Naive thymus-derived CD8-positive, alpha-beta T cell (primary cell): ENCODE measurements at places on chromosomes 5 and 9. TPM values are rescaled to one million over a fixed set of nuclear protein-coding genes. Genes with fewer than 3 reads are reported as not detected.
A peak's percentile ranks its signal among the peaks of the same experiment; 100 is the strongest.

The NR5A1 gene
- total RNA-seq = not detected

The MEIKIN gene
- 2.8 TPM for total RNA-seq

The GCNT1 gene
- total RNA-seq = 3.4 TPM

The HK3 gene
- total RNA-seq = 0.52 TPM

The CTSV gene
- not detected for total RNA-seq

The LIFR gene
- total RNA-seq = not detected

The GRM6 gene
- not detected for total RNA-seq

The CDKN2A gene
- total RNA-seq = 0.60 TPM

The PAPPA gene
- not detected for total RNA-seq

DNA sequence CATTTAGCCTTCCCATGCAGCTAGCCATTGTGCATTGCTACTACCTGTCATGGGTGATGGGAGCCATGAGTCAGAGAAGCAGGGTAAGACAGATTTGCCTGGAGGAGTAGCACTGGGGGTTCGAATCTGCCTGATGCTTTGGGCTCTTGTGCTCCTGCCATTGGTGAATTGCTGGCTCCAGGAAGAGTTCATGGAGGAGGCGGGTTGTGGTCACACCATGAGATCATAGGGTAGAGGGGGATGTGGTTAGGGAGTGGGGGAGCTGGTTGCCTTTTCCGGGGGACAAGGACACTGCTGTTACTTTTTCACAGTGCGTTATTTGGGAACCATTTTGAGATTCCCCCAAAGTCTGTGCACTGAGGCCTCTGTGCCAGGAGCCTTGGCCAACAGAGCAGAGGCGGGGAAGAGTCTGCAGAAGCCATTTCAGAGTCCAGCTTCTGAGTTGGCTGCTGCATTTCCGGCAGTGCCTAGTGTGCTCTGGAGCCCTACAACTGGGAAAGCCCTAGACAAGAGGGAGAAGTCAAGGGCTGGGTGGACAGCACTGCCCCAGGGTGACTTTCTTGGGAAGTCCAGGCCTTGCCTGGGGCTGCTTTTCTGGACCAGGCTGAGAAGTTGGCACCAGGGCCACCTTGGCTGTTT, 6.2 kb downstream of the ANGPTL2 start:
- DNase-seq = no peak

- no peak for DNase-seq
These were observed 132.2 kb upstream of the TARS1 start for GRCh38 chr5:33308586-33308985.

DNA sequence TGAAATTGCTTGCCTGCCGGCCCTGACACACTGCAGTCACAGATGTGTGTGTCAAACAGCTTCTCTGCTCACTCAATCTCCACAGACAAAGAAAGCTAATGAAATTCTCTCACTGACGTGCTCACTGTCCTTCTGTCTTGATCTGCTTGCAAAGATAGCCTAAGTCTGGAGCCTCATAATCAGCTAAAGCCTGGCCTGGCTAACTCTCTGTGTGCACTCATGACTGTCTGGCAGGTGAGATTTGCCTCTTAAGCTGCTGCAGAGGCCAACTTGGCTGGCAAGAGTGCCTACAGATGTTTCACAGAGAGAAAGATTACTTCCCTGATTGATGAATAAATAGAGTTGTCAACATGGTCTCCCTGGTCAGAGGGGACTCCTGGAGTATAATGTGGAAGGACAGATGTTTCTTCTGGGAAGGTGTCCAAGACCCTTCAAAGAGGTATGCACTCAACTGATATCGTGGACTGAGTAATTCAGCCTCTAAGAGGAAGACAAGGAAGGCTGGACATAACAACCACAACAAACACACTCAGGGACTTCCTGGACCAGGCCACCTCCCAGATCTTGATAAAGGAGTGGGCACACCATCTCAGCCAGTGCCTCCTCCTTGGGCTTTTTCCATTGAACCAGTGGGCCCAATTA, 362.0 kb downstream of the SPOCK1 start:
- no peak for DNase-seq

DNA sequence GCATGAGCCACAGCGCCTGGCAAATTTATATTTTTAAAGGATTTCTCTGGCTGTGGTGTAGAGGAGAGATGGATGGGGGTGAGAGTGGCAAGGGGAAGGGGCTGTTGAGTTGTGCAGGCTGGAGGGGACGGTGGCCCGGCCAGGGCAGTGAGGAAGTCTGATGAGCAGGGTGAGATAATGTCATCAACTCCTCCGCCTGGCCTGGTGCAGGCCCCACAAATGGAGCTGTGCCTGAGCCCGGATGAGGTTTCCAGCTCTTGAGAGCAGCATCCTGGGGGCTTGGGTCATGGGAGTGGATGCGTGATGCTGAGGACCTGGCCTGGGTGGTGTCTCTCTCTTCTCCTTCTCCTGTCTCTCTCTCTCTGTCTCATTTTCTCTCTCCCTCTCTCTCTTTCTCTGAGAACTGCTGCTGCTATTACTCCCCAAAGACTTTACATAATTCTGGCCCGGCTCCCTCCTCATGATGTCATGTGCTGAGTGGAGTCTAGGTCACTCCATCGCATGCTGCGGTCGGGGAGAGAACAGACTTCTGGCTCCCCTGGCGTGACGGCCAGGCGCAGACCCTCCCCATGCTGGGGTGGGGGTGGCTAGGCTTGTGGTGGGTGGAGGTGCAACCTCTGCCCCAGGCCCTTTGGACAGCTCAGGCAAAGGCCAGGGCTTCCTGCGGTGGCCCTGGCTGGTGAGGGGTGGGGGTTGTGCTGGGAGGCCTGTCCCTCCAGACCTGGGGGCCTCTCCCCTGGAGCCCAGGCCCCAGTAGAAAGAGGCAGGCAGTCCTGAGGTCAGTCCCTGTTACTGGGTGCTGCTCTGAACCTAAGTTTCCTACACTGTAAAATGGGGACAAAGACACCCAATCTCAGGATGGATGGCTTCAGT, 26.4 kb downstream of the FGF18 start:
- DNase-seq = no peak

DNA sequence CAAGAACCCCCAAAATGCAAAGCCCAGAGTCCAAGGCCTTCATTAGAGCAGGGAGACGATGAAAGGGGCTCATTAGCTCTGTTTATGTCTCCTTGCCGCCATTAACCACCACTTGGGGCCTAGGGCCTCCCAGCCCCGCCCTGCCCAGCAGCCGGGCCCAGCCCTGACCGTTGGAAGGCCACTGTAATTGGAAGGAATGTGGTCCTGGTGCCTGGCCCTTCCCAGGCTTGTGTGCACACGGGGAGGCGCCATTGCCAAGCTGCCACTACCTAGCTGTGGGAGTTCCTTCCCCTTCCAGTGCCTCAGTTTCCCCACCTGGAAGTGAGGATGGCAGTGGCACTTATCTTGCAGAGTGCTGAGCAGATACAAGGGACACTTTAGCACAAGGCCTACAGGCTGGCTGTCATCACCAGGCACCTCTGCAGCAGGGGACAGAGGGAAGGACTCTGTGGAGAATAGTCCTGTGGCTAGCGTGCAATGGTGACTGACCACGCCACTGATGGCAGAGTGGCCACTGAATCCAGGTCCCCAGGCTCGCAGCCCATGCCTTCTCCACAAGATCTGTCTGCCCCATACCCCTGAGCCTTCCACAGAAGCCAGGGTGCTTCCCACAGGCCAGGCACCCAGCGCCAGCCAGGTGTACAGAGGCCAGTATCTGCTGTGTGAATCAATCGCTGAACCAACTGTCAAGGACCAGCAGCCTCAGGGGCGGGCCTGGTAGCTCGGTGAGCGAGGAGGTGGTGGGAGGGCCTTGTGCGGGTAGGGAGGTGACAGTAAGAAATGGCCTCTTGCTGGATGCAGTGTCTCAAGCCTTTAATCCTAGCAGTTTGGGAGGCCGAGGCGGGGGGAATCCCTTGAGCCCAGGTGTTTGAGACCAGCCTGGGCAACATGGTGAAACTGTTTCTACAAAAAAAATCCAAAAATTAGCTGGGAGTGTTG, 20.8 kb downstream of the GBGT1 start:
- no peak for DNase-seq

- DNase-seq = no peak
These were observed 117.4 kb downstream of the ADAMTS12 start for GRCh38 chr5:33774341-33774740.

DNA sequence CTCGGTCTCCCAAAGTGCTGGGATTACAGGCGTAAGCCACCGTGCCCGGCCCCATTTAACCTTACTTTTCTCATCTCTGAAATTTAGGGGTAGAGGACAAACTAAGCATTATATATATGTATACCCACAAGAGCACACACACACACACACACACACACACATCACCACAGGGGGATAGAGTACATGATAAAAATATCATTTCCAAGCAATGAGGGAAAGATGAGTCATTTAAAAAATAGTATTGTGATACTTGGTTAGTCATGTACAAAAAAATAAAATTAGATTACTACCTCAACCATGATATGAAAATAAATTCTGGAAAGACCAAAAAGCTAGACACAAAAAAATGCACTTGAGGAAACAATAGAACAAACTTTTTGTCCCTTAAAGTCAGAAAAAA, 67.2 kb downstream of the CDH18 start:
- DNase-seq = no peak

- DNase-seq = no peak
These were observed 72.7 kb downstream of the ZFAND5 start for GRCh38 chr9:72292256-72292682.

DNA sequence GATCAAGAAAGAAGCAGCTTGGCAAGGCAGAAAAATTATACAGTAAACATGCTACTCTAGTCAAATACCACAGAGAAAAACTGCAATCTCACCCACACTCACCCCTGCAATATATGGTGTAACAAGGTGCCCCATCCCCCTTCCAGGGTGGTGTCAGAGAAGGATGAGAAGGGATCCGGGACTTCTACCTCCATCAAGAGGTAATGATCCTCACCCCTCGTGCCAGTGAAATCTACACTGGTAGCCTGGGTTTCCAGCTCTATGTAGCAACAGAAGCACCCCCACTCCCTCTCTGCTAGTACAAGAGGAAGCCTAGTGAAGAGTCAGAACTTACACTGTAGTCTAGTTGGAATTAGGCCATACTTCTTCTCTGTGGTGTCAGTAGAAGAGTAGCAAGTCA, 18.9 kb downstream of the SLCO4C1 start:
- no peak for DNase-seq

DNA sequence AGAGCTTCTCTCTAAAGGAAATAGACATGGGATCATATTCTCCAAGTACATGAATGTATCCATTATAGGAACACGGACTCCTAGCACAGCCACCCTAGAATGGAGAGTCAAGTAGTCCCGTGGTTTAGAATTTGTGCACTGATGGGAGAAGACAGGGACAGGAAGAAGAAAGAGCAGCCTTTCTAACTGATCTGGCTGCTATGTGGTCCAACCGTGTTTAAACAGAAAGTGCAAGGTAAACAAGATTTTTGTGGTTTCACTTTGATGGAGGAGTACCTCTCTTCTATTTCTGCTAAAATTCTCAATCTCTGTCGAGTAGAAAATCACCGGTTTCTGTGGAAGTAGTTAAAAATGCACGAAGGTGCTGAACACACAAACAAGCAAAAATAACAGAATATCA, 171.3 kb downstream of the ST8SIA4 start:
- DNase-seq = peak; percentile 59

DNA sequence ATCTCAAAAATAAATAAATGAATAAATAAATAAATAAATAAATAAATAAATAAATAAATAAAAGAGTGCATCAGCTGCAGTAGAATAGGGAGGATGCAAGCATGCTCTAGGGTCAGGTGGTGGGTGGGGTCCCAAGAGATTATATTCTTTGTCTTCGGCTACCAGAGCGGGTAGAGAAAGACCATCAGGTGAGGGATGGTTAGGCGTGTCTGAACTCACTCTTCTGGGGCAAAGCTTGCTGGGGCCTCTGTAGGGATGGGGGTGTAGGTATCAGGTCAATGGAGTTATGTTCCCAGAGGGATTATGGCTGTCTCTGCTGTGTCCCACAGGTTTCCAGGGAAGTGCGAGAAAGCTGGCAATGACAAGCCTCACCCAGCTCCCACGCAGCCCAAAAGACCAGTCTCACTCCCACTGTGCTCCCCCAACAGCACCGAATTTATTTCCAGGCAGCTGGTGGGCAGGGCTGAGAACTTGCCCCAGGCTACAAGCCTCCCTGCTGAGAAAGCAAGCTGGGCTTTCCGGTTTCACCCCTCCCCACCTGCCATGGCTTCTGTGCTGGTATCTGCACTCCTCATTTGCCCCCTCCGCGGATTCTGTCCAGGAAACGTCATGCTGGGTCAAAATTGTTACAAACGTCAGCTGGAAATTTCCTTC, 180.8 kb downstream of the LURAP1L start:
- DNase-seq = no peak

GRCh38 chr5:54013556-54014194, 296.7 kb downstream of the ARL15 start:
- no peak for DNase-seq

DNA sequence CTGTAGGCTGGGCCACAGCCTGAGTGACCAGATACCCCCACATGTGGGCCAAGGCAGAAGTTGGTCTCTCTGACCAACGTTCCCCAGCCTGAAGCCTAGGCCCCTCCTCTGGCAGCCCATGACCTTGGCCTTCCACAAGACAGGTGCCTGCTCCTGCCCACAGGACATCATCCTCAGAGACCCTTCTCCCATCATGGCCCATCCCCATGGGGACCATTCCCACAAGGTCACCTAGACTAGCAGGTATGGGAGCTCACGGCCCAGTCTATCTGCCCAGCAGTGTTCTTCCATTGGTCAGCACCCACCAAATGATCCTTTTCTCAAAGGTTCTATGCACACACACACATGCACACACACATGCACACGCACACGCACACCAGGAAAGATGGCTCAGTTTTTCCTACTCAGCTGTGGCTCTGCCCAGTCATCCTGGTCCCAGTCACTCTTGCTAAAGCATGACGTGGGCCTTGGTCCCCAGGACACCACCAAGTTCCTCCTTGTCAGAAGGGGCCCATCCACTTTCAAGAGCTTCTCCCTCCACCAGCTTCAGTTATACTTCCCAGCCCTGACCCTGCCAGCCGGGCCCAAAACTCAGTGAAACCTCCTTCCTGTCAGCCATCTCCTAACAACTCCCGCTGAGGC, 65.4 kb downstream of the PAX5 start:
- no peak for DNase-seq

GRCh38 chr5:172336676-172337285, 53.2 kb upstream of the UBTD2 start:
- no peak for DNase-seq

DNA sequence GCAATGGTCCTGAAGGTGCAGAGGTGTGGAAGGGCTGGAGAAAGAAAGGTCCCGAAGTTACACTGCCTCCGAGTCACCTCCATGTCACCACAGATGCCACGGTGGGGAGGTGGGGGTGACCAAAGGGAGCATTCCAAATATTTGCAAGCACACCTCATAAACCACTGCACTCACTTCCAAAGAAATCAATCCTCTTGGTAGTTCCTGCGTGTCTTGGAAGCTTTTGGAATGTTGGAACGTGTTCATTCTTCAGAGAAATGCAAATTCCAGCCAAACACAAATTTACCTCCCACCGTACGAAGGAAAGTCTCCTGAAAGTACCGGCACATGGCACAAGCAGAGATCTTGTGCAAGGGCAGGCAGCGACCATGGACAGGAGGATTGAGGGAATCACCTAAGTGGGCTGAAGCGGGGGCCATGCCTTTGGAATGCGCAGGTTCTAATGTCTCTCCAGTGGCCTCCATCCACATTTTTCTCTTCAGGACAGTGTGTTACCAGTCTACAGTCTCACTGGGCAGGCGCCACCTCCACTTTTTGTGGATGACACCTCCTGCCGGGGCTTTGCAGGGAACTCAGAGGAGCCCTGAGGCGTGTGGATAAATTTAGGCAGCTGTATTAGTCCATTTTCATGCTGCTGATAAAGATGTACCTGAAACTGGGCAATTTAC, 54.0 kb downstream of the NSUN2 start:
- DNase-seq = no peak
